ENCODE measurements at places on chromosomes 6 and 20.

- DNase-seq = no peak
These were observed 378 bp upstream of the ERVFRD-1 start for GRCh38 chr6:11111769-11112437.

DNA sequence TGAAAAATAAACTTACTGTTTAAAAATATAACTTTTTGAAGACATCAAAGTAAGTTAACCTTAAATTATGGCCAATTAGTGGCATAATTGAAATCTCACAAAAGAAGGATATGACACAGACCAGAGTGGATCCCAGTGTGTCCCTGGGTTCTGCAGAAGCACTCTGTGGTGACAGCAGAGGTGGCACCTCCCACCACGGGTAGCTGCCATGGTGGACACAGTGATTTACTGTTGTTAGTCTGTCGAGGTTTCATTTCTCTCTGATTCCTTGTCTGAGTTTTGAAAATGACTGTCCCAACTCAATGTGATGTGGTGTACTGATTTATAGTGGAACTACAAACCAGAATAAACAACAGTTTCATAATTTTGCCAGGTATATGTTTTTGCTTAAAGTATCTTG lies 76.5 kb downstream of the TULP4 start:
- no peak for DNase-seq

DNA sequence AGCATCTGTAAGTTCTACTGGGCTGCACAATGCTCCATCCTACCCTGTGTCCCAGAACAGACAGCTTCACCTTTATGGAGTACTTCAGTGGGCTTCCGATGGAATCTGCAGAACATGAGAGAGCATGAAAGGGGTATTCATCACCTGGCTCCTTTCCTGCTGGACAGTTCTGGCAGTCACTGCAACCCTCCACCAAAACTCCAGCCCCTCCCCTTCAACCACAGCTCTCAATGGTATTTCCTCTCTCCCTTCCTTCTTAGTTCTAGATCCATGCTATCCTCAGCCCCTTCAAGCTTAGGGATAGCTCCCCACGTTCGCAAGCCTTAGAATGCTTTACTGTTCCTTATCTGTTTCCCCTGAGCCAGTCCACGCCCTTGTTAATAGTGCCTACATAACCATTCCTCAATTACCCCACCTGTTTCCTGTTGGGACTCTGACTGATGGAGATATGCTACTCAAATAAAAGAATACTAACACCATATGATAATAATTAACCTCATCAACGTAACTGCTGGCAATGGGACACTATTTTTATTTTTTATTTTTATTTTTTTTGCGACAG lies 26.8 kb downstream of the TRAM2 start:
- no peak for DNase-seq

GRCh38 chr6:25414168-25414567 lies 135.0 kb downstream of the CARMIL1 start:
- DNase-seq = no peak

DNA sequence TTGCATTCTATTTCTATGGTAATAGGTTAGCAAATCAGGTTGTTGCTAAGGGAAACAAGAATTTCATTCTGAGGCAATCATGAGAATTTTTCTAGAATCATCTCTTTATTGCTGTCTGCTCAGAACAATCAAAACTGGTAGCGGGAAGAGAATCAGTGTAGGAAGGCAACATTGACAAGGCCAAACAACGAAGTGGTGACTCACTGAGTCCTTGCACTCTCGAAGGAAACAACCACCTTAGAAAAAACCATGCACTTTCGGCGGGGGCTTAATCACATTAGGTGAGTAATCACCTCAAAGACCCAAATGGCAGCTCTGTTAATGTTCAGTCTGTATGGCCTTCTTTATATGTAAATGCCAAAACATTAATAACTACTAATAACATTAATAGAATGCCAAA lies 78.8 kb upstream of the MAP7 start:
- no peak for DNase-seq
